ENCODE measurements at places on chromosomes 5 and 9.

DNA sequence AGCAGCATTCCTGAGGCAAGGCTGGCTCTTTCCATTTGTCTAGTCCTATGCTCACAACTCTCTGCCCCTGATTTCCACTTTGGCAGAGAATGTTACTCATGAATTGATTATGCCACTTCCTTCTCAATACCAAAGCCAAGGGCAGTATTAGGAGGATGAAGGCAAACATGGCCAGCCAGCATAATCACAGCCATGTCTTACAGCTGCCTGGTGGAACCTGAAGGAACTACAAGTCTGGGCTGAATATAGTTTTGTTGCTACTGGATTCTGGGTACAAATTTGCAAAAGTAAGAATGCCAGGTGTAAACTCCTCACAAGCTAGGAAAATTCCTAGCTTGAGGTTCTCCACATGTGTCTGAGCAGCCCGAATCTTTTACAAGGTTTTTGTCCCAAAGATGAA, 4.2 kb downstream of the SIL1 start:
- no peak for DNase-seq

DNA sequence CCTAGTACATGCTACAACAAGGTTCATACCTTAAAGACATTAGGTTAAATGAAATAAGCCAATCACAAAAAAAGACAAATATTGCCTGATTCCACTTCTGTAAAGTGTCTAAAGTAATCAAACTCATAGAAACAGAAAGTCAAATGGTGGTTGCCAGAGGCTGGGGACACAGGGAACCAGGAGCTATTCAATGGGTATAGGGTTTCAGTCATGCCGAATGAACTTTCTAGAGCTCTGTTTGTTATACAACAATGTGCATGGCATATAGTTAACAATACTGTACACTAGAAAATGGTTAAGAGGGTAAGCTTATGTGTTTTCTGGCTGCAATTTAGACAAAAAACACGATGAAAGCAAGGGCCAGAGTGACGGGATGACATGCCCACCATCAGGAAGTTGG, 70.8 kb upstream of the EGFLAM start:
- DNase-seq: no peak

DNA sequence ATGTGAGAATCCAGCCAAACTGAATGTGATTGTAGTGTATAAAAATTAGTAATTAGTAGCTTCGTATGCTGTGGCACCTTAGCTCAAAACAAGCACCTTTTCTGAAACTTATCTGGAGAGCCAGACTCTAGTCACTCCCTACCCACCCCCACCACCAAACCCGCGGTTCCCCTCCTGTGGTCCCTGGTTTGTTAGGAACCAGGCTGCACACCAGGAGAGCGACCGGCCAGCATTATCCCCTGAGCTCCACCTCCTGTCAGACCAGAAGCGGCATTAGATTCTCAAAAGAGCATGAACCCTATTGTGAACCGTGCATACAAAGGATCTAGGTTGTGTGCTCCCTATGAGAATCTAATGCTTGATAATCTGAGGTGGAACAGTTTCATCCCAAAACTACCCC, 498.6 kb downstream of the CHSY3 start:
- DNase-seq: no peak

GRCh38 chr5:56412601-56413379, 179.7 kb upstream of the ANKRD55 start:
- DNase-seq: no peak

DNA sequence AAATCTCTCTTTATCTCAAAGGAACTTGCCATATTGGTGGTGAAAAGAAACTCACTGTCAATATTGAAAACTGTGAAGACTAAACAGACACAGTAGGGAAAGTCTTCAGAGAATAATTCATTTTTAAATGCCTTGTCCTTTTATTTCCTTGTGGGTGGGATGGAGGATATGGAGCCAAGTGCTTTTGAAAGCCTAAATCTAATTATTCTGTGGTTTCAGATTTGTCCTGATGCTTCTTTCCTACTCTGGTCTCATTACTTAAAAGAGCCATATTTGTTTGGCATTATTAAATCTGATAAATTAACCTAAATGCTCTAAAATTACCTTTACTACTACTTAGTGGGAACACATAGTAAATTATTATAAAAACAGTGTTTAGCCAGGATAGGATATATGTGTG, 258.3 kb upstream of the EFNA5 start:
- DNase-seq: no peak

- DNase-seq: no peak
Measured at GRCh38 chr5:109589986-109590385, 99.7 kb upstream of the MAN2A1 start.

DNA sequence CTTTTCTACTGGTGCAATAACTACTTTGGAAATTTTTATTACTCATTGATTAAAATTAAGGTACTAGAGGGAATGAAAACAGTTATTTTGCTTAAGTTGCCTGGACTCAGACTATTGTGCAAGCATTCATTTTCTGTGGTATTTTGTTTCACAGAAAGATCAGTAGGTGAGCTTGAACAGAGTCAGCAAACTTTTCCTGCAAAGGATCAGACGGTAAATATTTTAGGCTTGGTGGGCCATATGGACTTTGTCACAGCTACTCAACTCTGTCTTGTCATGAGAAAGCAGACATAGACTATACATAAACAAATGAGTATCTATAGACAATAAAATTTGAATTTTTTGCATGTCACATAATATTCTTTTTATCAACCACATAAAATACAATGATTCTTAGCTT, 1036.4 kb downstream of the NR2F1-AS1 start:
- no peak for DNase-seq

- no peak for DNase-seq
Measured at GRCh38 chr5:6522331-6522730, 73.7 kb downstream of the UBE2QL1 start.

- DNase-seq: no peak
Measured at GRCh38 chr5:9059920-9060691, 485.8 kb downstream of the SEMA5A start.

GRCh38 chr5:103744159-103744558, 181.6 kb upstream of the NUDT12 start:
- no peak for DNase-seq

GRCh38 chr5:172102913-172103626, 85.0 kb downstream of the STK10 start:
- DNase-seq: no peak

DNA sequence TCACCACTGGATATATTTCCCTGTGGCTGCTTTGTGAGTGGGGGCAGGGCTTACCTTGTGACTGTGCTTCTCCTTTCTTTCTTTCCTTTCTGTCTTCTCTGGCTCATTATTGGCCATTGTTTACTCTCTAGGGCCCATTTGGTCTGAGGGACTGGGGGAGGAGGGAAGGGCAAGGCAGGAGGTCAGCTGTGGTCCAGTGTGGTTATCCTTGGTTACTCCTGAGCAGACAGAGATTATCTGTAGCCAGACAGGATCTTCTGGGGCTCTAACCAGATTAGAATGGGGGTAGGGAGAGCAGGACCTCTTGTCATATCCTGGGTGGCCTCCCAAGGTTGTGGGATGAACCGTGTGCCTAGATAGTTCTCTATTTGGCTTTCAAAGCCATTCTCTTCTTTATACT, 71.2 kb downstream of the ANKRD55 start:
- DNase-seq: no peak

- no peak for DNase-seq
Measured at GRCh38 chr5:180070756-180071530, 616 bp downstream of the RNF130 start.

DNA sequence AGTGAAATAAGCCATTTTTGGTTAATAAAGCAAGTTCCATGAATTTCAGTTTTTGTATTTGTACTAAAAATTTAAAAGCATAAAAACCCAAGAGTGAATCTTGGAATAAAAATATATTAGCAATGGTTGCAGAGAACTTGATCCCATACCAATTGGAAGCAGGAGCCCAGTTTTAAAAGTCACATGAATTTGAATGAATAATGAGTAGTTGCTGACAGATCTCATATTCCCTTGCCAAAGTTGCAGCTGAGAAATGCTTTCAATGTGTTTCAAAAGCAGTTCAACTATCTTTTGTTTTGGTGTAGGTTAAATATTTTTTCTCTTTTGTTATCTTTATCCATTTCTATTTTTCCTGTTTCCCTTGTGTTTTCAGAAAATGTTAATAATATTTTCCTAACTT, 818.6 kb downstream of the CDH18 start:
- no peak for DNase-seq

DNA sequence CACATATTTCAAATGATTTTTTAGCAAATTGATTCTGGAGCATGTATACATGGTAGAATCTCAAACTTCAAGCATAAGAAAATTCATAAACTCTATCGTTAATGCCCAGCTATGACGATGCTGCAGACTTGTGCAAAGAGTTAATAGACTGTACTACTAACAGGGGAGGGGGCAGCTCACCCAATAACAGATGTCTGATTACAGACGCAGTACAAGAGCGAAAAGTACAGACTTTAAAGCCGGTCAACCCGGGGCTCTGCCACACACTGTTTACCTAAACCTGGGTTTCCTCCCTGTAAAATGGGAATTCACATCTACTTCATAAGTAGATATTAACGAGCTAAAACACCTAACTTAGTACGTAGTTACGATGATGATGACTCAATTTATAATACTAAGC, 651 bp downstream of the TRIM23 start:
- DNase-seq: no peak

DNA sequence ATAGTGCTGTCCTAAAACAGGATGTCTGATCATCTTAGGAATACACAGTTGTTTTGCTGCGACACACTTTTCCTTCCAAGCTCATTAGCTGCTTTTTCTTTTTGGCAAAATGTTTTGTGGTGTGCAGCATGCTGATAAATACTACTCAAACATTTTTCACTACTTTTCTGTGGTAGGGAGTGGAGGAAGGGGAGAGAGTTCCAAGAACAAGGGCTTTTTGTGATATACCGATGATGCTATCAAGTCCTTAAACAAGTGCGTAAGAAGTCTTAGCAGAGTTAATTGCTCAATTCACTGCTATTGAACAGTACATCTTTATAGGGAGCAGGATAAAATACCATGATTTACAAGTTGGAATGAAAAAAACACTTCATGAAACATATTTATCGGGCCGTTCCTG, 23.6 kb upstream of the TEK start:
- no peak for DNase-seq

DNA sequence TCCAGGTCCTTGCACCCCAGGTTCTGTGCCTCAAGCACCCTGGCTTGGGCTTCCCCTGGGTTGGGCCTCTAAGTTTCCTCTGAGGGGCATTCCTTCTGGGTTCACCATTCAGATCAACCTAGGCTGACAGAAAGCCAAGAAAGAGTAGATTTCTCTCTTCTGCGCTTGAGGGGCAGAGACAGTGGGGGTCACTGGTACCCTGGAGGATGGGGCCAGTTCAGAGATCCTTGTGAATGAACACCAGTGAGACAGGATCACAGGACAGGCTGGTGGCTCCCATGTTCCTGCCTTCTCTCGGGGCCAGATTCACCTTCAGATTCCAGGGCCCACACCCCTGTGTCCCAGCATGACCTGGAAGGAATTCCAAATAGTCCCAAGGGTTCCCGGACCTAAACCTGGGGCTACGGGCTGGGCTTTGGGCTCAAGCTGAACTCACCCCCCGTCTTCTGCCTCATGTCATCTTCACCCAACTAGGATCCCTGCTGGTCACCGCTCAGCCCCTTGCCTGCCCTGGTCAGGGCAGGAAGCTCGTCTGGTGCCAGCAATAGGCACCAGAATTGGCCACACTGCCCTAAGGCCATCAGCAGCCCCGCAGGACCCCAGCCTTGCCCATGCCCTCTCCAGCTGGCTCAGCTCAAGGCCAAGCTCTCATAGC, 91.8 kb upstream of the MVB12B start:
- no peak for DNase-seq

- DNase-seq: no peak
Measured at GRCh38 chr5:59587489-59588337, 305.8 kb downstream of the PDE4D start.

GRCh38 chr9:110579034-110579861, at the start of gene SVEP1:
TSS of gene SVEP1 (minus strand) at chr9:110579741. CDS start at chr9:110579543, 198 bp downstream.
- DNase-seq: no peak

GRCh38 chr9:130444565-130445221, at the start of gene ASS1:
TSS of gene ASS1 (plus strand) at chr9:130444961. CDS start at chr9:130452229, 7,268 bp downstream.
- peak; percentile 23 for DNase-seq

GRCh38 chr5:78985116-78985724, at the start of gene ARSB:
TSS of gene ARSB (minus strand) at chr5:78985310. CDS start at chr5:78985248, 62 bp downstream.
- peak; percentile 14 for DNase-seq

DNA sequence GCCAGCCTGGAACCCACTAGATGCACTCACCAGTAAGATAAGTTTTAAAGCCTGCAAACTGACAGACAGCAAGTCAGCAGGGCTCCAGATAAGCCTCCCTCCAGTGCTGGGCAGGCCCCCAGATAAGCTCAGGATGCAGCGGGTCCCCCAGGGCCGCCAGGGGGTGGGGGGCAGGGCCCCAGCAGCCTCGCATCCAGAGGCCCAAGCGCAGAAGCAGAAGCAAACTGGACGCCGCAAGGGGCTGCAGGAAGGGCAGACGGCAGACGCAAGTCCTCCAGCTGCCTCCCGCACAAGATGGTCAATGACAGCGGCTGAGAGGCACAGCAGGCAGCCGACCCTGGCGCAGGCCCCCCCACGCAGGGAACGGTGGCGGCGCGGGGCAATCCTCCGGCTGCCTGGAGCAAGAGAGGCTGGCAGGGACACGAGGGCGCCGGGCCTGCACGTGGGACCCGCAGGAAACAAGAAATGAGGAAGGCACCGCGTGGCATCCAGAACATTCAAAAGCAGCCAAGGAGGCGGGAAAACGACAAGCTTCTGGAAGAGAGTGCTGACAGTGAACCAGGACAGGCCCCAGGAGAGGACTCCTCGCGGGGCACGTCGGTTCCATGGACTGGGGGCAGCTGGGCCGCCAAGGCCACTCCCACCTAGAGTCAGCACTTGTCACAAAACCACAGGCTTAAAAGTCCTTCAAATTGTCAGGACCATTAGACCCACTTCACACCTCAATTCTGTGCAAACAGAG, 49.8 kb downstream of the ROR2 start:
- no peak for DNase-seq

DNA sequence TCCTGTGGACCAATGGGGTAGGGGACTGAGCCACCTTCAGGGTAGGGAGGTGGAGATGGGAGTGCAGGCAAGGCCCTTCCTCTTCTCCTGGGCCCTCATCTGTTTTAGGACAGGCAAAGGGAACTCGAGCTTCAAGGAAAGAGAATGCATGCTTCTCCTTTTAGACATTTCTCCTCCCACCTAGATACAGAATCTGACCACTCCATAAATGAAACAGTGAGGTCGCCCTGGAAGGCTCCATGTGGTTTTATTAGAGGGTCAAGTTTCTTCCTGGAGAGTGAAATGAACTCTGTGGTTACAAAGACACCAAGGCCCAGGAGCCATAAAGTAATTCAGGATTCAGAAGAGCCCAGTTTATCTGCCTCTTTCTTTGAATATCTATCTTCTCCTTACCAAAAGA, 14.9 kb downstream of the LHFPL2 start:
- DNase-seq: no peak

GRCh38 chr9:134846699-134847098, 33.9 kb upstream of the FCN2 start:
- no peak for DNase-seq

DNA sequence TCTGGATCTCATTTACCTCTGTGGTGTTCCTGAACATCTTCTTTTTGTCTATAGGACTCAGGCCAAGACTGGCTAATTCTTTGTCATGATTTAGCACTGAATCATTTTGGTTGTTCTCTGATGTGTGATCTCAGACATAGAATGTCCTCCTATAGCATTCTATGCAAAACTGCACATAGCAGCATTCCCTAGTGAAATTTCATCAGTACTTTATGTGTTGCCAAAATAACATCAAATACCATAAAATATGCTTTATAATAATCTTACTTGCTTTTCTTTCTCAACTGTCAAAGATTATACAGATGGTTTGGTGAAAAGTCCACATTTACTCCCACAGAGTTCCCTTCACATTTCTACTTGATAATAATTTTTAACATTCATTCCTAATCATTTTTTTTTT, 115.7 kb upstream of the MPDZ start:
- DNase-seq: no peak

Data from activated T-cell treated with anti-CD3 and anti-CD28 coated beads for 1 hour (primary cell).